Type B pancreatic cell (in vitro differentiated cells): ENCODE measurements at places on chromosomes 2 and 18.

DNA sequence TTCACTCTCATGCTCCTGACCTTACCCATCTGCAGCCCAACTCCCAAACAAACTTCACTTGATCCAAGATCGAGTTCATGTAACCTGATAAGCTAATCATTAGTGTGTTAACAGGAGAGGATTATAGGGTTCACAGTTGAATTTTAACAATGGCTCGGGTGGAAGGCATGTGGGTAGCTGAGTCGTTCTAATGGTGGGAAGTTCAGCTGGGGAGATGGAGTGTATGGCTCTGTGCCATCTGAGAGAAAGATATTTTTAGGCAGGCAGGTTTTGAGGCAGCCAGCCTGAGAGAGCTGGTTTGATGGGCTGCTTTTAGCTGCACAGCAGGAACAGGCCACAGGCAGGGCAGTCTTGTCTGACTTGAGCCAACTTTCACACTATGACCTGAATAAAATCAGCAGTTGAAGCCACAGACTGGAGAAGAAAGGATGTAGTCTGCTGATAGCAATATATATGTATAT, 17.7 kb upstream of the NFE2L2 start:
- DNase-seq, result no peak

GRCh38 chr2:16293398-16293797, 353.0 kb downstream of the MYCN start:
- DNase-seq, result no peak

- no peak for DNase-seq
These were observed 41.8 kb downstream of the GLS start for GRCh38 chr2:190922376-190922775.

- no peak for DNase-seq
These were observed 76.7 kb downstream of the TGIF1 start for GRCh38 chr18:3526421-3527354.

GRCh38 chr2:209818939-209819338, 47.3 kb downstream of the UNC80 start:
- no peak for DNase-seq

- no peak for DNase-seq
These were observed 363.7 kb downstream of the SLC4A3 start for GRCh38 chr2:219991116-219991515.
